Foreskin keratinocyte (primary cell): ENCODE measurements at places on chromosomes 1 and 21. TPM values are rescaled to one million over a fixed set of nuclear protein-coding genes. Genes with fewer than 3 reads are reported as not detected.

Gene SRGAP2
- total RNA-seq: 41.8 and 48.9 TPM in 2 replicates

DNA sequence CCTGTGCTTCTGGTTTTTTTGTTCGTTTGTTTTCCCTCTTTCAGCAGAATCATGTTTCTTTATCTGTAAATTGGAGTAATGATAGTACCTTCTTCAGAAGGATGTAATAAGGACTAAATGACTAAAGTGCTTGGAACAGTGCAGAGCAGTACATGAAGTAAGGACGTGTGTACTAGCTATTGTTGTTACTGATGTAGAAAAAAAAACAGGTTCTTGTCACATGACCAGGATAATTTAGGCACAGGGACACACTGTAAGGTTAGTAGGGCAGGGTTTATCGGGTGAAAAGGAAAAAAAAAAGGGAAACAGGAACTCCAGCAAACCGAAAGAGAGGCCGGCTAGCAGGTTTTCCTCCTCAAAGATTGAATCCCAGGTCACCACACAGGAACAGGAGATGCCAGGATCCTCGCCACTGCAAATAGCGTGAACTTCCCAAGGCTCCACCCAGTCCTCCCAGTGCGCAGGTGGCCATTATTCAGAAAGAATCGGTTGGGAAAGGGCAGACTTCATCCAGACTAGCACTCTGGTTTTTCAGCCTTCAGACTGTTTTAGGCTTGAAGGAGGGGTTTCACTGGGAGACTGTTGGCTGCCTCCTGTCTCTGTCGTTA is 63.8 kb upstream of the PRRC2C start:
- DNase-seq: no peak

DNA sequence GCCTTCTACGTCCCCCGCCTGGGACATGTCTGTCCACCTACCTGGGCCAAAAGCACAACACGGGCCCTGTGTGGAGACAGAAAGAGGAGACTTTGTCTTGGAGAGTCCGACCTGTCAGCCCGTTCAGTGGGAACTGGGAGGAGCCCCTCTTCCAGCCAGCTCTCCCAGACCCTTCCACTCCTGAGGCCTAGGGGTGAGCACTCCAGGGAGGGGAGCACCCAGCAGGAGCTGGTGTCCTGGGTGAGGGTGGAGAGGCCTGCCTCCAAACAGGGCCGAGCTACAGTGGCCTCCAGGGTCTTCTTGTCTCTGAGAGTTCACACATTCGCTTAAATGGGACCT is 546 bp downstream of the SPOCD1 start:
- DNase-seq: no peak

DNA sequence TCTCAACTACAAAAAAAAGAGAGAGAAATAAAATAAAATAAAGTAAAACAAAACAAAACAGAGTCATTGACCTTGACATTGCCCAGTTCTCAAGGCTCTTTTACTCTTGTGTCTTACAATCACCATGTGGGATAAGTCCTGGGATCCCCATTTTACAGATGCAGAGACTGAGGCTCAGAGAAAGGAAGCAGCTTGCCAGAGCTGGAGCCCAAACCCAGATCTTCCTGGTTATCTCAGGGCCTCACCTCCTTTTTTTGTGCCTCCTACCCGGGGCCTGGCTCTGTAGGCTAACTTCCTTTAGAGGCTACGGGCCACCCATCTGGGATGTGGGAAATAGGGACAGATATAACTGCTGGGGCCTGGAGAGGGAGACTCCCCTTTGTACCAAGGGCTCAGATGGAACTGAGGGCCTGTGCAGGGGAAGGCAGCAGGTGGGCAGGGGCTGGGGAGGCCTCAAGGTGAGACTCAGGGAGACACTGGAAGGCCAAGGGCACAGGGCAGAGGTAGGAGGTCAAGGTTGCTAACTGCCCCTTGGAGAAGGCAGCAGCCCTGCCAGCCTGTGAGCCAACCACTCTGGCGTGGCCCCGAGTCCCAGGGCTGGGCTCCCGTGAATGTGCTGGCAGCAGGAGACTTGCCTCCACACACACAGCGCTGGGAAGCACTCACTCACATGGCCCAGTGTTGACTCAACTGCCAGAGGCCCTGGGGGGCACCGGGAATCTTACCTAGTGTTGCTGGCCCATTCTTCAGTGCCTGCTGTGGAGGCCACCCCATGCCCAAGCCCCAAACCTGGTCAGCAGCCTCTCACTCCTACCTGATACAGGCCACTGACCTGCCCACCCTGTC is 6.5 kb upstream of the ECE1 start:
- DNase-seq: no peak

- DNase-seq: no peak
Measured at GRCh38 chr1:221309723-221310122, 430.5 kb downstream of the HLX start.

DNA sequence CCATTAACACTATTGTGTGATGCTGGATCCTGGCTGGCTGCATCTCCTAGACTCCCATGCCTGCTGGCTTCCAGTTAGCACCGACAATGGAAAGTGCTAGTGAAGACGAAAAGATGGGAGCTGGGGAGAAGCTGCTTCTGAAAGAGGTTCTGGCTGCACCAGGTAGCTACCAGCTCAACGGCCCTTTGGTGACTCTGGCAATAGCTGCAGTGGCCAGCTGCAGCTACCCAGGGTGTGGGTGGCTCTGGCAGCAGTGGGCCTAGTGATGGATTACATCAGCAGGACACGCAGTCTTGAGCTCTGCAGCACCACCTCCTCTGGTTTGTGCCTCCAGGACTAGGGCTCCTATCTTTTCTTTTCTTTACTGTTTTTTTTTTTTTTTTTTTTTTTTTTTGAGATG is 662.6 kb downstream of the MATN1 start:
- DNase-seq: no peak

Gene MPL
- not detected in 2 replicates for total RNA-seq

Gene LINGO4
- not detected in 2 replicates for total RNA-seq
